ENCODE measurements at places on chromosomes 7 and 10.

GRCh38 chr7:158321936-158322615 is 265.5 kb downstream of the PTPRN2 start:
- DNase-seq, result no peak

- no peak for DNase-seq
These were observed 342.3 kb upstream of the BMPER start for GRCh38 chr7:33562996-33563395.

DNA sequence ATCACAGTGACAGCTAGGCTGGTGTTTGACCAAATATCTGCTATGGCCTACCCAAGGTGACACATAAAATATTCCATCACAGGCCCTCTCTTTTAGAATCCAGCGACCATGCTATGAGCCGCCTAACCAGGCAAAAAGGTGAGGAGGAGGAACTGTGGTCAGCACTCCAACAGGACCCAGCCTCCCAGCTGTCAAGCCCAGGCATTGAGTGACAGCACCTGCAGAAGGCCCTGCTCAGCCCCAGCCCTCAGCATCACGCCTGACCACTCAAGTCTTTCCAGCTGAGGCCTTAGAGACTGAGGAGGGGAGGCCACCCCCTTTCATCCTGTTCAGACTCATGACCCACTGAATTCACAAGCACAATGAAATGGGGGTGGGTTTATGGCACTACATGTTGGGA is 43.0 kb downstream of the CXCL12 start:
- no peak for DNase-seq

DNA sequence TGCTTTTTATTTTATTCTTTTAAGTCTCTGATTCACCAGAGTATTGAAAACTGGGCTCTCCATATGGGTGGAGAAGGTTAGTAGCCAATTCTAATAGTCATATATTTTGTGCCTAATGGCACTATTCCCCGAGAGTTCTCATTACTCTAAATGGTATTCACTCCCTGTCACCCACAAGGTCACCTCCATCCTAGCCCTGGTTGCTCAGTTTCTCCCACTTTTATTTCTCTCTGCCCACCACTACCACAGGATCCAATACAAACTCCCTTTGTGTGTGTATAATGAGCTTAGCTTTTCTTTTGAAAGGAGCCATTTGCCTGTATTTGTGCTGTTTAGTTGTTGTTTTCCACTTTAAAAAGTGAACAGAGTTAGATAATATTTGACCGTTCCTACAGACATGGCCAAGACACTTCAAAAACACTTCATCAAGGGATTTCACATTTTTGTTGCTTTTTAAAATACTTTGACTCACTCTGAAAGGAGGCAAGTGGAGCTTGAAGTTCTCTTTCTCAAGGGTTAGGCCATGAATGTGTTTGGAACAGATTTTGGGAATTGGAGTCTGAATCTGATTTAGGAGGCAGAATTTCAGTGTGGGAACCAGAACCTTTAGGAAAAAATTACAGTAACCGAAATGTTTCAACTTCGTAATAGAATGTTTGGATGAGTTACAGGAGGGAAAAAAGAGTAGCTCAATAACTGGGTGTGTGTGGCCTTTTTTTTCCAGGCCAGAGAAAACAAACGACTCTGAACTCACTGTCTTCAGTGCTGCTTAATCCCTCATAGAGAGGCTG is 321.3 kb downstream of the BICC1 start:
- no peak for DNase-seq

- no peak for DNase-seq
These were observed 7.0 kb downstream of the TMEM243 start for GRCh38 chr7:87212498-87212897.

DNA sequence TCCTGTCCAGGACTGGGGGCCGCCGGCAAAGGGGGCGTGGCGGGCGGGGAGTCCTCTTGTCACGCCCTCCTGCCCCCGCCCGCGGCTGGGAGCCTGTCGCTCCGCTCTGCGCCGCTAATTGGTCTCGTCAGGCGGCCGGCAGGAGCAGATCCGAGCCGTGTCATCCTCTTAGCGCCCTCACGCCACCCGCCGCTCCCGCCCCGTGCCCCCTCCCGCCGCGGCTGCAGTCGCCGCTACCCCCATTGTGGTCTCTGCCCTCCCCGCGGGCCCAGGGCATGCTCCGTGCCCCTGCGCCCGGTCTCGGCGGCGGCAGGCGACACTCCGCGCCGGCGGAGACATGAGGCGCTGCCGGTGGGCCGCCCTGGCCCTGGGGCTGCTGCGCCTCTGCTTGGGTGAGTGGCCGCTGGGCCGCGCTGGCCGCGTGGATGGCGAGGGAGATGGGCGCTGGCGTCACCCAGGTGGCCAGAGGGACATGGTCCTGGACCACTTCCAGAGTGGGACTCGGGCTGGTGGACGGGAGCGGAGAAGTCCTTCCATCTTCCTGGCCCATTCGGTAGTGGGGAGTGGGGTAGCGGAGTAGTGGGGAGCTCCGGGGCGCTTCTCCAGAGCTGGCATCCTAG is at the start of gene CDHR1:
Gene CDHR1, plus strand, starts transcription at position 114 of the 620 bp plus-strand sequence. Its CDS starts 224 bp downstream, at position 338.
- no peak for DNase-seq

DNA sequence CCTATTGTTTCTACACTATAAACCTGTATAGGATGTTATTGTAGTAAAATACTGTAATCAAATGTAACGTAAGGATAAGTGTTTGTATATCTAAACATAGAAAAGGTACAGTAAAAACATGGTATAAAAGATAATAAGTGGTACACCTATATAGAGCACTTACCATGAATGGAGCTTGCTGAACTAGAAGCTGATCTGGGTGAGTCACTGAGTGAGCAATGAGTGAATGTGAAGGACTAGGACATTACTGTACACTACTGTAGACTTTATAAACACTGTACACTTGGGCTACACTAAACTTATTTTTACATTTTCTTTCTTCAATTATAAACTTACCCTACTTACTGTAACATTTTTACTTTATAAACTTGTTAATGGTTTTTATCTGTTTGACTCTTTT is 732.9 kb upstream of the LRRN3 start:
- DNase-seq, result no peak

- no peak for DNase-seq
These were observed 50.7 kb downstream of the HSPA12A start for GRCh38 chr10:116691635-116692034.

DNA sequence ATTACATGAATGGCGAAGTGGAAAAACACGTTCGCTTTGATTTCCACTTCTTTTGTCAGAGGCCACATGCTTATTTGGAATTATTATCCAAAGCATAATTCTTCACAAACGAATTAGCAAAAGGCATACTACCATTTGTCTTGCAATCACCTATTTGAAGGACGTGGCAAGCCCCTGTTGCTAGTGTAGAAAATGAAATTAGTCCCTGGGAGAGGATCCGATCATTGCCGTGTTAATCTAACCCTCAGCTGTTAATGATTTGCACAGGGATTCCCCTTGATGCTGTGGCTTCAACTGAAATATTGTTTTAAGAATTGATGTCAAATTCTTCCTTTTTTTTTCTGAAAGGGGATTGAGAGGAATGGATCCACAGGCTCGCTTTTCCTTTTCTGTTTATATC is 4.6 kb downstream of the AGMO start:
- no peak for DNase-seq

- no peak for DNase-seq
These were observed 210.4 kb downstream of the DGKI start for GRCh38 chr7:137636376-137636775.

All from activated CD4-positive, alpha-beta T cell treated with anti-CD3 and anti-CD28 coated beads for 1 hour (primary cell).